ENCODE measurements at places on chromosomes 16 and 17.

DNA sequence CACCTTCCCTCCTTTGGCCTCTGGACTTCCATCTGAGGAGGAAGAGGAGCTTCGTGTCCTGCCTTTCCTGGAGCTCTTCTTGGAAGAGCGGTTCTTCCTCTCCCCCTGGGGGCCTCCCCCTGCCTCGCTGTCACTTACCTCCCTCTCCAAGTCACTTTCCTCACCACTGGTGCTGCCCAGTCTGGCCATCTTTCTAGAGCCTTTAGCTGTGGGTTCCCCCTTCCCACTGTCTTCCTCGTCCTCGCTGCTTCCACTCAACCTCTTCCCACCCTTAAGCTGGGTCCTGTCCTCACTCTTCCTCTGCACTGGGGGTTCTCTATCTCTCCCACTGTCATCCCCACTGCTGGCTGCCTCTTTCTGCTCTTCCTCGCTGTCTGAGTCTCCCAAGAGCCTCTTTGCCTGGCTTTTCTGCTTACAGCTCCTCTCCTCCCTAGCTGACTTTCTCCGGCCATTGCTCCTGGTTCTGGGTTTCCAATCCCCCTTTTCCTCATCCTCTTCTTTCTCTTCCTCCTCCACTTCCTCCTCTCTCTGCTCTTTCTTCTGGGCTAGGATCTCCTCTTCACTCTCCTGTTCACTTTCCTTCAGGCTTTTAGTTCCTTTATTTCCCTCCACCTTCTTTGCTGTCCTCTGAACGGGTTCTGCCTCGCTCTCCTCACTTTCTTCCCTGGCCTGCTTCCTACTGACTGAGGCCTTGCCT lies 1.4 kb downstream of the HIRIP3 start:
- no peak for DNase-seq

- DNase-seq: no peak
Observed at GRCh38 chr16:70563636-70564035, 40.0 kb downstream of the SF3B3 start.

GRCh38 chr17:57257895-57258851 lies 1.9 kb downstream of the MSI2 start:
- no peak for DNase-seq

DNA sequence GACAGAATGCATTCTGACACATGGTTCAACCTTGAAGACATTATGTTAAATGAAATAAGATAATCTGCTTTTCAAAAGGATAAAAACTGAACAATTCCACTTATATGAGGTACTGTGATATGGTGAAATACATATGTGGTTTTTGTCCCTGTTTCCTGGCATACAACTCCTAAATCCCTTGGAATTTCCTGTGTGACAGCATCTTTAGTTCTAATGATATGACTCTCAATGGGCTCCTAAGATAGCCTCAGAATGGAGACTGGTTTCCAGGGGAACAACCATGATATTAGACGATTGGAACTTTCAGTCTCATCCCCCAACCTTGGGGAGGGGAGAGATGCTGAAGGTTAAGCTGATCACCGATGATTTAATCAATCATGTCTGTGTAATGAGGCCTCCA lies 37.7 kb upstream of the PHLPP2 start:
- DNase-seq: no peak

DNA sequence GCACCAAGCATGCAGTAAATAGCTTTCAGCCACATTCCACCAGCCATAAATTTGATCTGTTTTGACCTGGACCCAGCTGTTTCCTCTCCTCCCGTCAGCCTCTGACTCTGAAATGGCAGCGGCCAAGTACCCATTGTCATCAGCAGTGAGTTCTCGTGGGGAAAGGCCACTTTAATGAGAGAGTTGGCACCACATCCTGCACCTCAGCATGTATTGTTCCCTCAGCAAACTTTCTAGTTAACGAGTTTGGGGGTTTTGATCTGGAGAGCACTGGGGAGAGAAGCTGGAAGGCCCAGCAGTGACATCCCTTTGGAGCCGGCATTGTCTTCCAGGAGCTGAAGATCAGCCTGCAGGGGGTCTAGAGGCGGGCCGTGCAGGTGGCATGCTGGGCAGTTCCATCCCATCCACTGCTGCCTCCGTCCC lies 84.9 kb downstream of the RPA1 start:
- no peak for DNase-seq

DNA sequence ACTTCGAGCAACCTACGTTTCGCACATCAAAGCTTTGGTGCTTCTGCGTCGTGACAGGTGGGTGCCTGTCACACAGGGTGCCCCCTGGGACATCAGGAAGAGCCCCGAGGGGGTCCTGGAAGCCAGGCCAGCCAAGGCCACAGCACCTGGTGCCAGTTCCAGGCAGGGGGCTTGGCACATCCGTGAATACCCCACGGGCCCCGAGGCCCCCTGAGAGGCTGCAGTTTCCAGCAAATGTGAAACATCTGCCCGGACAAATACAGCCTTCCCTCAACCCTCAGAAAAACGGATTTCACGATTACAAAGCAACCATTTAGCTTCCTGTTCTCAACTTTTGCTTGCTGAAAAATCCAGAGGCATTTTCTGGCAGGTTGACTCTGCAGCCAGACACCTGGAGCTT lies 109.3 kb upstream of the METRNL start:
- DNase-seq: no peak

GRCh38 chr16:11245988-11246387 lies 10.0 kb downstream of the SOCS1 start:
- no peak for DNase-seq

- DNase-seq: no peak
Observed at GRCh38 chr16:28823291-28823872, 583 bp downstream of the ATXN2L start.

GRCh38 chr16:21646721-21647561 lies 5.5 kb downstream of the IGSF6 start:
- DNase-seq: no peak

DNA sequence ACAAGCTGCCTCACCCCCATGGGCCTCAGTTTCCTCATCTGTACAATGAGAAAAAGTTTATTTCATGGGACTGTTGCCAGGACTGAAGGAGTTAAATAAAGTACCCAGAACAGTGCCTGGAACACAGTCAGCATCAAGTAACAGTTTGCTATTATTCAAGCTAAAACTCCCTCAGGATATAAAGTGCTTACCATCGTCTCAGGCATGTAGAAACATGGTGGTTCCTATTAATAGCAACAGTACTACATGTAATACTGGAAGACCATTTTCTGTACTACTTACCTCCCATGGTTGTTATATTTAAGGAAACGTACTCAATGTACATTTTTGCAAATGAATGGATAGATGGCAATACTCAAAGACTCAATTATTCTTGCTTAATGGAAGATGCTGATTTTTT lies 93.4 kb downstream of the NCOR1 start:
- no peak for DNase-seq

DNA sequence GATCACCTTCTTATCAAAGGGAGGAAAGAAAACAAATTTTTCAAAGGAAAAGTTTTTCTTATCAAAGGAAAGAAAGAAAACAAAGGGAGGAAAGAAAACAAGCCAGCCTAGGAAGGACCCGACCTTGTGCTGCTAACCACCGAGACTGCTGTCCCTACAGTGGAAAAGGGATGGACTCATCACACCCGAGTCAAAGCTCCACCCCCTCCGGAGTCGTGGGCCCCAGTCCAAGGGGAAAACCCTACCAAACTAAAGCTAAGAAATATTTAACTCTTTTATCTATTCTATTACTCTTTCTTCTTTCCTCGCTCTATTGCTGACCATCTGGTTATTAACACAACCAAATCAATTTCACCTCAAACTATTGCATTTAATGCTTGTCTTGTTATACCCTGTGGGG lies 6.1 kb upstream of the ENDOV start:
- DNase-seq: no peak
